GM12892 (cell line): ENCODE measurements at places on chromosomes 5 and 9.

DNA sequence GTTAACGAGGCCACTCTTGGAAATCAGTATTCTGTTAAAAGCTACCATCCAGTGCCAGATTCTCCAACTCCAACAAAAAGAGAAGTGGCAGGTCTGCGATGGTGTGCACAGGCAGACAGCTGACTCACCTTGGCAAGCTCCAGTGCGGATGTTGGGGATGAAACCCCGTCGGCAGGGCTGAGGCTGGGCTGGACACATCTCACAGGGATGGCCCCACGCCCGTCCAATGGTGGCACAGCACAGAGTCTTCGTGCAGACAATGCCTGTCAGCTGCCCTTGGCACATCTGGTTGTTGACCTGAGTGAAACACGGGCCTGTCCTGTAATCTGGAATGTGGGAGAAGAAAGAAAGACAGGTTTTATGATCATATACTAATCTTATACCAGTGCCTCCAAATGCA is 73.4 kb downstream of the FBN2 start:
- DNase-seq: no peak

GRCh38 chr5:14003936-14004335 is 59.4 kb upstream of the DNAH5 start:
- DNase-seq: no peak

DNA sequence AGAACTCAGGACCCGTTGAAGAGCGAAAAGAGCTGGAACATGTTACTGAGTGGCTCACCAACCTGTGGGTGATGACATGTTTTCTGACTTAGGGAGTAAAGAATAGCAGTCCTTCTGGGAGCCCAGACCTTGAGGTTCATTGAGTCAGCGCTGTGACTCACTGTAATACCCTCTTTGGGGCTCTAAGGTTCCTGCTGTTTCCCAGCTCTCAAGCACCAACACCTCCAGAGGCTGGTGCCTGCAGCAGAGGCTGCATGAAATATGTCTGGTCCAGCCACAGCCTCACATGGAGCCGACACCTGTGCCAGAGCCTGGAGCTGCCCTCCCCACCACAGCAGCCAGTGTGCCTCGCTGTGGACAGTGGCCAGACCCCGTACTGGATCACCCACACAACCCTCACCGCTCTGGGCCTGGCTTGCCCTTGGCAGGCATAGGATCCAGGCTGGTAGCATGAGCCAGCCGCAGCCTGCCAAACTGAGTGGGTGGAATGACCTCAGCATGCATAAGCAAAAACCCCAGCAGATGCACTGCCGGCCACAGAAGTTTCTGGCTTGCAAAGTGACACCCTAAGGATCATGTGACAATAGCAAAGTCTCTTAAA is 143.5 kb upstream of the MRPS30 start:
- DNase-seq: no peak

DNA sequence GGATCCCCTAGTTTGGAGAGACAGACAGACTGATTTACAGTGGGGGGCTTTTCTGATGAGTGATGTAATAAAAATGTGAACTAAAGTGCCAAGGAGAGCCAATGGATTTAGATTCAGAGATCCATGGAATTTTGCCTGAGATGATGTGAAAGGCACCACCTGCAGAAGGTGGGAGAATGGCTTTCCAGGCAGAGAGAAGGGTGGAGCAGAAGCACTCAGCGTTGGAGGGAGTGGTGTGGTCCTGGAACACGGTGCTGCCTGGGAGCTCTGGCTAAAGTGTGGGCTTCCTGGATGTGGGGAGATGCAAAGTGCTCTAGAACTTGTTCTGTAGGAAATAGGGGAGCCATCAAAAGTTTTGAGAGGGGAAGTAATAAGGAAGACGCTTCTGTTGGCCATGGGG is 57.0 kb downstream of the IQGAP2 start:
- no peak for DNase-seq

GRCh38 chr5:96335873-96336272 is 97.2 kb downstream of the PCSK1 start:
- no peak for DNase-seq

DNA sequence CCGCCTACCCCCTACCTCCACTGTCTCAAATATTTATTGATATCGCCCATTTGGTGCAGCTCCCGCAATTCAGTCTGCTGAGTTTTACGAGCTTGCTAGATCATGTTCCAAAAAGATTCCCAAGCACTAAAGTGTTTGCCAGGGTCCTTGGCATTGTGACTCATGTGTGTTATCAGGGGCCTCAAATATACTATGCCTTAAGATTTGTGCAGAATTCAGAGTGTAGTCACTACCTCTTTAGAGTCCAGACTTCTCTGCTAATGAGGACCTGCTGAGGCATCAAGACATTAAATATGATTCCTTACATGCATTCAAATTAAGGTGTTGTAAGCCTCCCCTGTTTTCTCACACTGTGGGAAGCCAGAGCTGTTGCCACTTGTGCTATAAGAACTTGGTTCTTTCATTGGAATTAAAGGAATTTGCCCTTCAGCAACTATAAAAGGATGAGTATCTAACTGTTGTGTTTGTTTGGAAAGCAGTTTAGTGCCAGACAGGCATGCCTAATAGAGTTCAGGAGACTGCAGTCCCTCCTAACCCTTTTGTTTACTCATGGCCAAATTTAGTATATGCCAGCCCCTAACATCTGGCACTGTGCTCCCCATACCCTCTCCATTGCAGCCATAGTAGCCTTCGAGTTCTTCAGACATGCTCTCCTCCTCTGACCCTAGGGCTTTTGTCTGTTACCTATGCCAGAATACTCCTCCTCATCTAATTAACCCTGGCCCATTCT is 316.4 kb downstream of the NR3C1 start:
- no peak for DNase-seq

DNA sequence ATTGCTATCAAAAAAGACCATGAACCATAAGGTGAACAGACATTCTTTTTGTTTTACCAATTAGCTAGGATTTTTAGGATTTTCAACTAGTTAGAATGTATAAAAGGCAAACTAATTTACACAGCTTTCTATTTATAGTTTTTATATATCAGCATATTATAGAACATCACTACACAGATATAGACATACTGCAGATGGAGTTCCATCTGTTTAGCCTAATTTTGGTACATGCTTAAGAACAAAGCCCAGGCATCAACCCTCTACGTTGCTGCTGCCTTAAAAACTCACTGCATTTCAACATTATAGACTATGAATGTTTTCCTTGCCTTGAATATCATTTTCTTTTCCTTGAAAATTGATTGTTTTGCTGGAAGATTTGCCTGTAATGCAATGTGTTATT is 2227.5 kb upstream of the C9orf72 start:
- no peak for DNase-seq

DNA sequence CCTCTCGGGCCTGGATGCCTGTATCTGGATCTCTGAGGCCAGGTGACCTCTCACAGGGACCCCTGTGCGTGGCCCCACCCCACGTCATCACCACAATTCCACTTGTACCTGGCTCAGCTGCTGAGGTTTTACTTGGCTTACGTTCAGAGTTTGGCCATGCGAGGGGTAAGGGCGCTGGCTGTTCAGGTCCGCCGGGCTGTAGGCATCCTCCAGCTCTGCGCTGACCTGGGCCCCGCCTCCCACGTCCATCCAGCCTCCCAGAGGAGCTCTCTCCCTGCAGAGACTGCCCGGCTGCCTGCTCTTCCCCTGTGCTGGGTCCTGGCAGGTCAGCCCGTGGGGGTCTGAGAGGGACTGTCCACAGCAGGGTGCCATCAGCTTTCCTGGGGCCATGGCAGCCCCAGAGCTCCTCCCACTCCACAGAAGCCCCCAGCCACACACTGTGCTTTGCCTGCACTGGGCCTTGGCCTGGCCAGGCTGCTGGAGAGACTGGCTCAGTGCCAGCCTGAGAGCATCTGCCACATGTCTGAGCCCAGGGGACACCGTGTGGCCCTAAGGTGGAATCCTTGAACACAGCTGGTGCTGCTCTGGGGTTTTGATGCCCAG is 43.6 kb downstream of the SLC6A3 start:
- no peak for DNase-seq

DNA sequence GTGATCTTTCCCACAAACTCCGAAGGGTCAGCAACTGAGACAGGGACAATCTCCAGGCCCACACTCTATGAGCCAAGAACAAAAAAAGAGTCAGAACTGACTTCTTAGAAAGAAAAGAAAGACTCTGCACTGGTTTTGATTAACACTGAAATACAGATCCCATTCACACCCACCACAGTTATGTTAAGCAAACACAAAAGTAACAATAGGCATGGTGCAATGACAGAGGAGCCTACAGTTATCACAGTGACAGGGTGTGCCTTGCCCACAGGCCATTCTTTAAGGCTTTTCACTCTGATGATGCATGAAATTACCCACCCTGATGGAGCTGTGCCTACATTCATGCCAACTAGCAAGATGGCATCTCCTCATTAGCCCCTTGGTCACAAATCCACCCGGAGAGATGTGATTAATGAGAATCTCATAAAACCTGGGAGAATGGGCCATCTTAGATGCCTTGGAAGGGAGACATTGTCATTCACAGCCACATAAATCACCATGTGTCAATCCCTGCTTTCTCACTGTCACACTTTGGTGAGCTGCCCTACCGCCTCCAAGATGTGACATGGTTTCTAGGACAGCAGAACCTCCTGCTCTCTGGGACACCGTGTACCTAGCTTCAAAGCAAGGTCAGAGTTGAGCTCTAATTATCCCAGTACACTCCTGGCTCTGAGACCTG is 27.6 kb upstream of the FSTL4 start:
- DNase-seq: no peak

- DNase-seq: no peak
Observed at GRCh38 chr5:87127426-87127825, 140.3 kb upstream of the RASA1 start.

DNA sequence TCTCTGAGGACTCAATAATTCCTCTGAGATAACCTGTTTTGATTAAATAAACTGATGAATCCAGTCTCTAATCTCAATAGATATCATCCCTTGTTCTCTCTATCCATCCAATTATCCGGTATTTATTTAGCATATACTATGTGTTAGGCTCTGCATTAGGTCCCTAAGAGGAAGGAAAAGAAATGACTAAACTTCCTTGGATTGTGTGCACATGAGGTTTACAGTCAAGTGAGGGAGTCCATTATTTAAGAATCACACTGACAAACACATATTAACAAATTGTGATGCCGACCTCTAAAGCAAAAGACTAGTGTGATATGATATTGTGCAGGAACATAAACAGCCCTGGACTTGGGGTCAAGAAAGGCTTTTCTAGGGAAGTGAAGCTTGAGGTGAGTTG is 140.8 kb downstream of the HMHB1 start:
- DNase-seq: no peak

DNA sequence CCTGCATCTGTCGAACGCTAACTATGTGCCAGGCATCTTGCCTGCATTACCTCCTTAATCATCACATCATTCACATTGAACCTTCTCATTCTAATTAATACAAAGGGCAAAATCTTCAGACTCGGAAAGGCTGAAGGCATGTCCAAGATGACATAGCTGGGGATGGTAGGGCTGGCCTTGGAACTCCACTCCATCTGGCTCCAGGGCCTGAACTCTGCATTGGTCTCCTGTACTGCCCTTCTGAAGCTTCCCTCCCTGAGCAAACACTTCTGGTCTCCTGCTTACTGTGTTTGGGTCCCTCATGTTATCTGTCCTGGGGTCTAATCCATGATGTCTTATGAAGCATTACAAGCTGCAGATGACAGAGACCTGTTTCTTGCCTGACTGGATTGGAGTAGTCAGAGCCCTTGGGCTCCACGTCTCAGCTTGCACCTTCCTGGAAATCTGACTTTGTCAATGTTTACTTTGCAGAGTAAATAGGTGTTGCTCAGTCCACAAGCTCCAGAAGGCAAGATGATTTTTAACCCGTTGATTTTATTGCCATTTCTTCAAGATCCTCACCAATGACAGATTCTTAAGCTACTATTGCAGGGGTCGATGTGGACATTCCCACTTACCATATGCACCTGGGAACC is 106.1 kb downstream of the GALNT10 start:
- DNase-seq: no peak

GRCh38 chr9:7676609-7677156 is 122.9 kb downstream of the DMAC1 start:
- no peak for DNase-seq

- DNase-seq: no peak
Observed at GRCh38 chr5:133998807-133999206, 6.0 kb downstream of the VDAC1 start.

DNA sequence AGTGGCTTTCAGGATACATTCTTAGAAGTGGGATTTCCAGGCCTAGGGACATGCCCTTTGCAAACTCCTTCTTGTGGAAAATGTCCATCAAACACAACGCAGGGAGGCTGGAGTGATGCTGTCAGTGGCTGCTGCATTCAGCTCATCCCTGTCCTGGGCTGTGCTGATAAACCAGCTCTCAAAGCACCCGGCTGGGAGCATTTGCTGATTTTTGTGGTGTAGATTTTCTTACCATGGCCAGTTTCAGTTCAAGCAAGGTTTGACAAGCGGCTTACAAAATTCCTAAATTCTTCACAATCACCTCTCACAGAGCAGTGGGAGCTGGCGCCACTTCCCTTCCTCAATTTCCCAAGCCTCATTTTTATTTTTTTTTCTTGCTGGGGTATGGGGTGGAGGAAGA is 28.2 kb downstream of the FAM163B start:
- no peak for DNase-seq

DNA sequence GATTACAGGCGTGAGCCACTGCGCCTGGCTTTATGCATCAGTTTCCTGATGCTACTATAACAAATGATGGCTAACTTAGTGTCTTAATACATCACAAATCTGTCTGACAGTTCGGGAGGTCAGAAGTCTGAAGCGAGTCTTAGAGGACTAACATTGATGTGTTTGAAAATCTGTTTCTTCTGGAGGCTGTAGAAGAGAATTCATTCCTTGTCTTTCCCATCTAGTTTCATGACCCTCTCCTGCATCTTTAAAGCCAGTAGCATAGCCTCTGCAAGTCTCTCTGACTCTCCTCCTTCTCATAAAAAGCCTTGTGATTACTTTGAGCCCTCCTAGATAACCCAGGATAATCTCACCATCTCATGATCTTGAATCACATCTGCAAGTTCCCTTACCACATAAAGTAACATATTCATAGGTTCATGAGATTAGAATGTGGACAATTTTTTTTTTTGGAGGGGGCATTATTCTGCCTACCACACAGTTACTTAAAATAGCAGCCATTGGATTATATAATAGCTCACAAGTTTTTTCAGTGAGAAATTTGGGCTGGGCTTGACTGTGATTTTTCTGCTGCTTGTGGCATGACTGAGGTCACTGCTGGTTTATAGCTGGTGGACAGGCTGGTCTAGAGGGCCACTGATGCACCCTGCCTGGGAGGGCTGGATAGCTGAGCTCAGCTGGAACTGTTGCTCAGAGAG is 134.8 kb downstream of the FBXL7 start:
- no peak for DNase-seq

- no peak for DNase-seq
Observed at GRCh38 chr5:2024986-2025721, 142.4 kb upstream of the IRX4 start.

GRCh38 chr5:76175051-76175666 is 92.0 kb downstream of the SV2C start:
- peak; percentile 46 for DNase-seq

- no peak for DNase-seq
Observed at GRCh38 chr5:51404255-51404654, 21.0 kb downstream of the ISL1 start.

- DNase-seq: no peak
Observed at GRCh38 chr5:112794410-112794809, 56.7 kb downstream of the APC start.

GRCh38 chr9:133726401-133727276 is 11.5 kb downstream of the SARDH start:
- peak; percentile 44 for DNase-seq

GRCh38 chr9:86800681-86801080 is 146.6 kb downstream of the GAS1 start:
- no peak for DNase-seq
